ENCODE measurements at places on chromosomes 2 and 18.

GRCh38 chr2:120804459-120804858 is 68.8 kb downstream of the GLI2 start:
- no peak for DNase-seq

DNA sequence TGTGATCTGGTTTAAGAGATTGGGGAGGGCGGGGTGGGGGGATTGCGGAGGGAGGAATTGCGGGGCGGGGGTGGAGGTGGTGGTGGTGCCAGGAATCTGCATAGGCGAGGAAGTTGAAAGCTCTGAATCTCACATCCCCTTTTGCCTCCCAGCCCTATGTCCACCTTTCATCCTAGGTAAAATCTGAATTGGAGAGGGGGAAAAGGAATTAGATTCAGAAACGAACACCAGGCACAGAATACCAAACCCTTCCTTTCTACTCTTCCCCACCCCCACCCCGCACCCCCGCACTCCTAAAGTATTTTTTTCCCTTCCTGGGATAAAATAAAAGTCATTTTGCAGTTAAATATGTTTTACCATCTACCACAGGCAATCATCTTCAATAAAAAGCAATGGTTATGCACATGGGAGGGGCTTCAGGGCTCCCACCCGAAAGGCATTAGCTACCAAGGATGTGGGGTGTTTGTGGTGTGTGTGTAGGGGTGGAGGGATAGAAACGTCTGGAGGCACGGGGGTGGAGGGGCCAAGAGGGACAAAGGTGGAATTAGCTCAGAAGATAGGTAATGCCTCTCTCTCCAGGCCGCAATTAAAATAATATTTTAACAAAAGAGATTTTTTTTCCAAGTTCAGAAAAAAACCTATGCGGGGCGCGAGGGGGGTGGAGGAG is 1.8 kb downstream of the IGFBP5 start:
- DNase-seq = no peak

GRCh38 chr18:79851950-79852349 is 54.2 kb downstream of the KCNG2 start:
- no peak for DNase-seq

- no peak for DNase-seq
Measured at GRCh38 chr2:198008230-198008629, 203.8 kb downstream of the PLCL1 start.

Data from GM23248 (cell line).